ENCODE measurements at places on chromosomes 2 and 18.

GRCh38 chr18:79677221-79677620 lies 2.4 kb upstream of the CTDP1 start:
- no peak for DNase-seq

- DNase-seq = no peak
These were observed 171.4 kb downstream of the SETBP1 start for GRCh38 chr18:44851856-44852621.

DNA sequence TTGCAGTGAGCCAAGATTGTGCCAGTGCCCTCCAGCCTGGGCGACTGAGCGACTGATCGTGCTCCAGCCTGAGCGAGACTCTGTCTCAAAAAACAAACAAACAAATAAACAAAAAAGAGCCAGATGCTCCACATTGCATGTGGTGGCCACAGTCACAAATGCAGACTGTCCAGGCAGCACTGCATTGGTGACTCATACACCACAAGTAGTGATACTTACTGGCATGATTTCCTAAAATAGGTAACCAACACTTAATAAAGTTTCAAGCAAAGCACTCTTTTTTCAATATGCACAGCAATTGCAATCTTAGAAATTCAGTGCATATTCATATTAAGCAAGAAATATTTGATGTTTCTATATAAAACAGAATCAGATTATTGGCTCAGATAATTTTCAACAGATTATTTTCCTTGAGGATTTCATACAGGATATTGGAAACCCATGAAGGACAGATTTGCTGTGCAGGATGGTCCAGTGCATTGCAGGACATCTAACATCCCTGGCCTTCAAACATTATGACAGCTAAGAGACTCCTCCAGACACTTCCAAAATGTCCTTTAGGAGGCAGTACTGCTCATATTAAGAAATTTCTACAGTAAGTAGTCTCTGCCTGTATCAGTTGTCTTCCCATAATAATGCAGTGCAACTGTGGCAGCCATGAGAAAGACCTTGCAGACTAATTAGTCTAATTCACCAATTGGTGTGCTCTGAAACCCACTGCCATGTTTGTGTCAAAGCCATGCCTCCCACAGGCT lies 10.5 kb upstream of the SLC1A4 start:
- no peak for DNase-seq

- DNase-seq = no peak
These were observed 754.7 kb downstream of the BCL11A start for GRCh38 chr2:59798687-59799232.

DNA sequence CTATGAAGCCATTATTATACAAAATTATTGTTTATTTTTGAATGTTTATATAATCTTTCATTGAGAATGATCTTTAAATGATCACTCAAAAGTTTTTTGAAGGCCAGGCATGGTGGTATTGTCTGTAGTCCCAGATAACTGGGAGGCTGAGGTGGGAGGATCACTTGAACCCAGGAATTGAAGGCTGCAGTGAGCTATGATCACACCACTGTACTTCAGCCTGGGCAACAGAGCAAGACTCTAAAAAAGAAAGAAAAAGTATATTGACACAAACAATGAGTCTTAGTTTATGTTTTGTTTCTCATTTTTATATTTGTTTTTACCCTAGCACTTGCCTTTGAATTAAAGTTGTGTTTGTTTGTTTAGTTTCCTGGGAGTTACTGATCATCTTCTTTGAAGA lies 2.3 kb downstream of the TWSG1 start:
- no peak for DNase-seq

DNA sequence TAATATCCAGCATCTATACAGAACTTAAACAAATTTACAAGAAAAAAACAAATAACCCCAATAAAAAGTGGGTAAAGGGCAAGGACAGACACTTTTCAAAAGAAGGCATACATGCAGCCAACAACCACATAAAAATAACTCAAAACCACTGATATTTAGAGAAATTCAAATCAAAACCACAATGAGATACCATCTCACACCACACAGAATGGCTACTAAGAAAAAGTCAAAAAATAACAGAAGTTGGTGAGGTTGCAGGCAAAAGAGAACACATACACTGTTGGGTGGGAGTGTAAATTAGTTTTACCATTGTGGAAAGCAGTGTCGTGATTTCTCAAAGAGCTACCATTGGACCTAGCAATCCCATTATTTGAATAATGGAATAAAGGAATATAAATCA lies 1973.9 kb upstream of the LRRTM1 start:
- no peak for DNase-seq

- DNase-seq = no peak
These were observed 16.3 kb upstream of the GAL3ST2 start for GRCh38 chr2:241760301-241760771.

GRCh38 chr18:37161491-37161890 lies 332.6 kb downstream of the KIAA1328 start:
- no peak for DNase-seq

GRCh38 chr18:22433956-22434355 lies 16.2 kb upstream of the CTAGE1 start:
- no peak for DNase-seq

DNA sequence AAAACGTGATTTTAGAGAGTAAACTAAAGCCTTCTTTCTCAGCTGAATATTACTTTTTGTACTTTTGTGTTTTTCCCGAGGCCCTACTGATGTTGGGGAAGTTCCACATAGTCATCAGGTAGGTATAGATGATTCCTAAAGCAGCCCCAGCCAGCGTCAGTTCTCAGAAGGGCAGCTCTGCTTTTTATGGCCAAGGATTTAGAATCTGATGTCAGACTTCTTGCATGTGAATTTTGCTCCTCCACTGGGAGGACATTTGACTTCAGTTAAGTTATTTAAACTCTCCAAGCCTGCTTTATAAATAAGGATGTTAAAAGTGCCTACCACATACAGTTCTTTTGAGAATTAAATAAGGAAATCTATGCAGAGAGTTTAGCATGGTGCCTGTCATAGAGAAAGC lies 130.8 kb downstream of the NCKAP5 start:
- DNase-seq = no peak

DNA sequence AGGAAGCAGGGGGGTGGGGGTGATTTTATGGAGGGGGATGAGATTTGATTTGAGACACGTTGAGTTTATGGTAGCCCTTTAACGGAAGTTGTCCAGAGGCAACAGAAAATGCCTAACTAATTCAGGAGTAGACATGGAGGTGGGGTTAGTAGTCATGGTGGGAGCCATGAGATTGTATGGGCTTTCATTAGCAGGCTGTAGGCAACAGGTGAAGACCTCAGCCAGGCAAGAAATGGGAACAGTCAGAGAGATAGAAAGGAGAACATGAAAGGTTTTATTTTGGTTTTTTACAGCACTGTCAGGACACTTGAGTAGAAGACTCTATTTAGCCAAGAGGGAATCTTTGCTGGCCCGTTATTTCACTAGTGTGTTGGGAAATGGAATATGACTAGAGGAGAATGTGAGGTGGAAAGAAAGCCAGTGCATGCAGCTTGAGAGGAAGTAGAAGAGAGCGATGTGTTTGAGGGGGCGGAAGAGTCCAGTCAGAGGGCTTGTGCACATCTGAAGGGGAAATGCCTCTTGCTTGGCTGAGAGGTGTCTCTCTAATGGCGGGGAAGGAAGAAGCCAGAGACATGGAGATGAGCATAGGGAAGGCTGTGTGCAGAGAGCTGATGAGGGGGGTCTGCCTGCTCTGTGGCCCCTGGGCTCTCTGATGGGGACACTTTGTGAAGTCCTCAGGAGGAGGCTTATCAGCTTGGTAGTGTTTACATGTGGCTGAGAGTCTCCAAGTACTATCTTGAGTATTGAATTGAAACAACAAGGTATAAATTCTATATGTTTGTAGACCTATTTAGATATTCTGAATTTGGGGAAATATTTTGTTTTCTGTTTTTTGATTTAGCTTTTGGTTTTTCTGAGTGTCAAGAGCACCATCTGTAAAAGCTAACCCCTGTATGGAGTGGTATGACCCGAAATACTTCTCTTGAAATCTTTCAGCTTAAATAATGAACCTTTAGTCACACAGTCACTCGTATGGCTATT lies 66.9 kb upstream of the ITM2C start:
- DNase-seq = no peak

DNA sequence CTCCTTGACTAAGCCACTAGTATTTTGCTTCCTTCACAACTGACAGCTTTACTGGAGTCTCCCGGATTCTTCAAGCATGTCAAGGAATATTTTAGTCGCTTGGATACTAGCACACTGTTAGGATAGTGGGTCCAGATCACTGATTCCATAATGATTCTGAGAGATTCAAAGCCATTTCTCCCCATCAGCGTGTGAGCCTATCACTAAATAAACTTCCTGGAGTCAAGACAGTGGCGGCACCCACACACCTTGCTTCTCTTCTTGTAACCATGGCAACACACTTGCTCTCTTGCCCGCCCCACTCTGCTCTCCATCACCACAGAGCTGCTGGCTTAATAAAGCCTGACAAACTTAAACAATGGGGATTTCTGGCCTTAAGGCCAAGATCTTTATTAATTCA lies 245.1 kb downstream of the LRRTM1 start:
- DNase-seq = no peak

DNA sequence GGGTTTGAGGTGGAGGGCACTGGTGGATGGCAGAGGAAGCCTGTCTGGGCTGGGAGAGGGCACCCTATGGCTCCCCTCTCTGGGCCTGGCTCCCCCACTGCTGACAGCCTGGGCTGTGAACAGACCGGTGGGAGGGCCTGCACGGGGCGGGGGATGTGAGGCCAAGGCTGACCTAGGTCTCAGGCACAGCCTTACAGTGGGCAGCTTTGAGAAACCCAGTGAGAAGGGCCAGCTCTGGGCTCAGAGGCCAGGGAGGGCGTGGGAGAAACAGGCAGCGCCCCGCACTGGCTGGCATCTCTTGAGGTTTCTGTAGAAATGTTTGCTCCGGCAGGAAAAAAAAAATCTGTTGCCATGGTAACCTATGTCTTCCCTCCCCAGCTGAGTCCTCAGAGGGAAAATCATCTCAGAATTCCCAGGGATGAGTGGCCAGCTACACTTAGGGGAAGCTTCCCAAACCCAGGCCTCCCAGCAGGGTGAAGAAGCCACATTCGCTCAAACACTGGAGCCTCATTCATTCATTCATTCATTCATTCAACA lies 71.7 kb upstream of the TAF1B start:
- no peak for DNase-seq

GRCh38 chr2:160516547-160517365 lies 23.1 kb upstream of the RBMS1 start:
- no peak for DNase-seq

DNA sequence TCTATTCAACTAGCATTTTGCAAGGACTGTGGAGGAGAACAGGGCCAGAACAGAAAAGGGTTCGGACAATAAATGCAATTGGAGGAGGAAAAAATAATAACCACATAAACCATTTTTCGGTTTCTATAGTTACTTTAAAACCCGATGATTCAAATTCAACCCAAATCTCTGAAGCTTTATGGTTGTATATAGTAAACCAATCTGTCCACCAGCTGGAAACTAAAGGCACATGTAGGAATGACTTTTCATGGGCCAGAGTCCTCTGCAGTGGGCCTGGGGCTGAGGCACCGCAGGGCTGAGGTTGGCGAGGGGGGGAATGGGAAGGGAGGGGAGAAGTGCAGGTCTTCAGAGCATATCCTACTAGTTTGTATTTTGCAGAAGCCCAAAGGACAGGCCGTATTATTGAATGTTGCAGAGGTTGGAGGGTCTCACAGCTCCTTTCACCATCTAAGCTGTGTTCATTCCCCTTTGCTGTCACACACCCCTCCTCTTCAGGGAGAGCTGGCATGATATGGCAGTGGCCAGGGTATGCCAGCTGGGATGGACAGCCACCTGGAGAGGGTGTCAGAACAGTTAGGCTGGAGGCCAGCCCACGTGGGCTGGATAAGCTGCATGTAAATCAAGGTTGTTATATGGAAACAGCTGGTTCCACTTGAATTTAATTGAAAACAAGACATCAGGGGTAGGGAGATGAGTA lies 267.1 kb downstream of the PRKCE start:
- no peak for DNase-seq

DNA sequence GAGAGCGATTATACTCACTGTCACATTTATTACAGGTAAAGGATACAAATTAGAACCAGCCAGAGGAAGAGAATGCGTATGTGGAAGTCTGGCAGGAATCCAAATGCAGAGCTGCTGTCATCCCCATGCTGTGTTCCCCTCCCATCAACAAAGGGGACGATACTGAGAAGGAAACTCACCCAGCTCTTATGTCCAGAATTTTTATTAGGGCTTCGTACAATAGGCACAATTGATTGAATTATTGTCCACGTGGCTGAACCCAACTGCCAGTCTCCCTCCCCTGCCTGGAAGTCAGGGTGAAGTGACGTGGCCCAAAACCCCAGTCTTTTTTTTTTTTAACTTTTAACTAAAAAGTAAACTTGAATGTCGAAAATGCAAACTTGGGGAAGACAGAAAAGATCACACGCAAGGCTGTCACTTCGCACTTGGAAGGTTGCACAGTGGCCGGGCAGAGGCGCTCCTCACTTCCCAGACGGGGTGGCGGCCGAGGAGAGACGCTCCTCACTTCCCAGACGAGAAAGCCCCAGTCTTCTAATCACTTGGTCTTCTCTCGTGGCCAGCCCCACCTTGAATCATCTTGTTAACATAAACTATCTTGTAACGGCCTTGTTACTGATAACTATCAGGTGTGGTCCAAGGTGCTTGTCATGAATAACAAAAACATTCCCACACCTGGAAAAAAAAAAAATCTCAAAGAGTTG lies 40.0 kb upstream of the ITSN2 start:
- DNase-seq = no peak

DNA sequence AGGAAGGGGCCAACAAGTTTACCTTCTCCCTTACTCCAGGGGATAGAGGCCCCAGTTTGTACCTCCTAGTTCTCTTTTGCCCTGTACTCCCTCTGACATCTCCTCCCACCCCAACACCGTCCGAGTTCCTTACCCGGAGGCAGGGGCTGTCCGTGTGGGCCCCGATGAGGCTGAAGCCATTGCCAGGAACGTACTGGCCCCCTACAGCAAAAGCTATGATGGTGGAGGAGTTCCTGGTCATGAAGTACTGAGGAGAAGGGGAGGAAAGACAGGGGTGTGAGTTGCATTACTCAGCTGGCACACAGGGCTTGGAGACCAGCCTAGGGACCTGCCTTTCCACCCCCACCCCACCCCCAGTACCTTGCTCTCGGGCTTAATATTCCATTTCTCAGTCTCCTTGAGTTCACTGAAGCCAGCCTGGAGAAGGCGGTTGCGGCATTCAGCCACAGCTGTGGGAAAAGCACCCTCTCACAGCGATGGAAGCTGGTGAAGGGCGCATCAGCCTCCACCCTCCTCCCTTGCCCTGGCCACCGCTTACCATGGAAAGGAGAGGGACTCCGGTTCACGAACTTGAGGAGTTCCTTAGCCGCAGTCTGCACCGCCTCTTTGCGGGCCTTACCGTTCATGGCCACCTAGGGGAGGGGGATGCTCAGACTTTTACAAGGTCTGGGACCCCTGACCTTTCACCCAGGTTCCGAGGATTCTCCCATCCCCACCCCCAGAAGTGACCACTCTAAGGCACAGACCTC lies 1.0 kb downstream of the DNPEP start:
- no peak for DNase-seq

Data from stimulated activated CD4-positive, alpha-beta T cell treated with anti-CD3 and anti-CD28 coated beads, Interleukin-4, amount 100 ng/mL, for 48 hours (primary cell).